ENCODE measurements at places on chromosomes 3 and 15.

DNA sequence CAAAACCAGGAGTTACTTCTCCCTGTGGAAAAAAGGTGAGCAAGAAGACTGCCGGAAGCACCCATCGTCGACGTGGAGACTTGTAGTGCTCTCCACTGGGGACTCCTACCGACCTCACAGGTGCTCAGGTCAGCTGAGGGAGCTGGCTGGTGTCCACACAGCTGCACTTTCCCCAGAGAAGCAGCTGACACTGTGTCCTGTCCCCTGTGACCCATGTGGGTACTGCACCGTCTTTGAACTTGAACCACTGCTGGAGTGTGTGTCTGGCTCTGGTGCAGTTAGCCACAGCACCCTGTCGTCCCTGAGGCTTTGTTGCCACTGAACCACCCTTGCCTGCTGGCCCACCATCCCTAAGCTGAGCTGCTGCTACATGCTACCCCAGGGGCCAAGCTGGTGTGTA lies 270.8 kb downstream of the CACNA2D3 start:
- DNase-seq, result no peak

DNA sequence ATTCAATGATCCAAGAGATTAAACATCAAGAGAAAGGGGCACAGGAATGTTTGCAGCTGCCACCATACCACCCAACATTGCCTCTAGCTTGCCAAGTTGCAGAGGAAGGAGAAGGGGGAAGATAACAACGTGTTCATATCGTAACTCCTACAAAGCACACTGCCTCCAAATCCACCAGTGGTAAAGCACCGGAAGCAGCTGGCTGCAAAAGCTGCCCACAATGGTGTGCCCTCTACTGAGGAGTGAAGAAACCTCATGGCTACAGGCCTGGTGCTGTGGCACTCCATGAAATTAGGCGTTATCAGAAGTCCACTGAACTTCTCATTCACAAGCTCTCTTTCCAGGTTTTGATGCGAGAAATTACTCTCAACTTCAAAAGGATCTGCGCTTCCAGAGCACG lies 263.9 kb upstream of the STT3B start:
- DNase-seq, result no peak

DNA sequence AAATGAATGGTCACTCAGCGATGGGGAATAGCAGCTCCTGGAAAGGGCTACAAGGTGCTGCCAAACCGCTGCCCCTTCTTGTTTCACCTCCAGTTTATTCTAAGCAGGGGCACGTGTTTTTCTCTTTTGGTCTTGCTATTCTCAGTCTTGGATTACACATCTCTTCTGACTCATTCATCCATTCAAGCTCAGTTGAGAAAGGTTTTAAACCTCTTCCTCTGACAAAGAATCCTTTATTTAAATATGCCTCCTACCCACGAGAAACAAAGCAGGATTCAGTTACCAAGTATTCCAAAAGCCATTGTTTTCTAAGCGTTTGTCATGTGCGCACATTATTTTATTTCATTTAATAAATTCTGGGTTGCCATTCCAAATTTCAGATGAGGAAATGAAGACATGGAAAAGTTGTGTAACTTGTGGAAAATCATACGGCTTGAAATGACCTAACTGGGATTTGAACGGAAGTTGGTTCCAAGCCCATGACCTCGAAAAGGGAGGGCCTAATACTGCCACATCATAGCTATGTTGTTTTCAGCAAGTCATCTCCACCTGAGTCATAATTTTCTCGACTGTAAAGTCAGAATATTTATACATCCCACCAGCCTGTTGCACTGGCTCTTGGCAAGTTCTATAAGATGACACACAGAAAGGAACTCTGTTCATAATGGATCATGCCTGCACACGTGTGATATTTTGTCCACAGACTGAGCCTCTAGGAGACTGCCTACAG lies 292.0 kb upstream of the SLCO3A1 start:
- no peak for DNase-seq

- no peak for DNase-seq
Measured at GRCh38 chr15:85289677-85290365, 90.6 kb upstream of the AKAP13 start.

GRCh38 chr15:93066834-93067648 lies 22.0 kb downstream of the RGMA start:
- no peak for DNase-seq

GRCh38 chr3:45002720-45003119 lies 23.4 kb upstream of the CLEC3B start:
- DNase-seq, result no peak

DNA sequence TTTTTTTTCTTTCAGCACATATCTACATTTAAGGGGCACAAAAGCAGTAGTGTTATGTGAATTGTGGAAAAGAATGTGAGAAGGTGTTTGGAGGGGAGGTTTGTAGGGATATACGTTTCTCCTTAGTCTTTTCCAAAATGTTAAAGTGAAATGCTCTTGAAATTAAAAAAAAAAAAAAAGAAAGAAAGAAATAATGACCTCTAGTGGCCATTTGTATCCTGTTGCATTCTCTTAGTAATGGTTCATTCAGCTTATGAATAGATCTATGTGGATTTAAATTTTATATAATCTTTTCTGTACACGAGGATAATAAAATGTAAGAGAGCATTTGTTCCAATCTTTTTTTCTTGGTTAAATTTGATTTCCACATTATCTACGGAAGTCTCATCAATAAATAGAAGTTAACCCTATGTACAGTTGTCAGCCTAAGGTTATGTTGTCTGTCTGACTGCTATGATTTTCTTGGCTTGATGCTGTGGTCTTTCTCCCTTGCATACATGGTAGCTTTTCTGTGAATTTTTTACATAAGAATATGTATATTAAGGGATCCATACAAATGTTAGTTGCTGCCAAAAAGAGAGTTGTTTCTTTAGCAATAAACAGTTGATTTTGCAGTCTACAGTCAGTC lies 1.7 kb downstream of the P2RY13 start:
- DNase-seq, result no peak
